ENCODE measurements at places on chromosomes 6 and 20.

DNA sequence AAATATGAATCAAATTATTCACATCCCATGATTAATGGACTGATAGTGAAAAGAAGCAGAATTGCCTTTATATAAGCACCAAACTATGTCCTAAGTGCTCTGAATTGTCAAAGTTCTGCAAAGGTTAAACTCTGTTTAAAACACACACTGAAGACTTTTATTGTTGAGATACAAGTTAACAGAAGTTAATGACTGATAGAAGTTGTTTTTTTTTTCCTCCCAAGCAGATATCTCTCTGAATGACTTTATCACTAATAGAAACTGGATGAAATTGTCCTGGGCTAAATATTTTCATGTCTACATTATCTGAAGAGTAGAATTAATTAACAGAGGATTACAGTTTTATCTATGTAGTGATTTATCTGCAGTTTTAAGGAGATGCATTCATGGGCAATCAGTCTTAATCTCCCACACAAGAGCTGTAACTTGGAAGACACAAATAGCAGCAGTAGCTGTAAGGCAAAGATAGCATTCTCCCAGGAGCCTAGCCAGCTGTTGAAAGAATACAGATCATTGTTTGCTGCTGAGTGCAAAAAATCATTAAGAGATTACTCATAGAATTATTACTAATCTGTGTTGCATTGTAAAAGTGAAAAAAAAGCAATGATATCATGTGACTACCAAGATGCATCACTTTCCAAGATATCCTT is 49.9 kb downstream of the BMP5 start:
- no peak for DNase-seq

- DNase-seq = no peak
These were observed 165.1 kb upstream of the PCSK2 start for GRCh38 chr20:17061715-17062114.

- no peak for DNase-seq
These were observed 152.6 kb downstream of the CDK19 start for GRCh38 chr6:110662490-110663211.

DNA sequence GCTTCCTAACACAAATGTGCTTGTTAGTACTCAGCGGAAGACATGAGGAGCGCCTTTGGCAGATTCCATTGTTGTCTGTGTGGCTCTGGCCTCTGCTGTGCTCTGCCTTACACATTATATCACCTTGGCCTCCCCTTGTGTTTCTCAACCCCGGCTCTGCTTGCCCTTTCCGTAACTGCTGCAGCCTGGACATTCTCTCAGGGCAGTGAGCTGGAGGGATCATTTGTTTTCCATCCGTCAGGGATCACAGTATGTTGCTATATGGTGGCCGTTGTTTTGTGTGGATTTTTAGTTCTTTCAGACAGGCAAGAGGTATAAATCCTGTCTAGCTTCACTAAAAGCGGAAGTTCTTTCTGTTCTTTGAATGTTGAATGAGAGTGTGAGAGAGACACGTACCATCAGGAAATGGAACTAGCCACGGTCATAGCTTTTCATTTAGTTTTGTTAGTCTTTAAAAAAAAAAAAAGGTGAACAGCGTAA is 175.1 kb downstream of the JARID2 start:
- DNase-seq = no peak

- DNase-seq = no peak
These were observed 244.8 kb downstream of the DLL1 start for GRCh38 chr6:170045981-170046667.

GRCh38 chr6:12039540-12040459 is 27.7 kb downstream of the HIVEP1 start:
- no peak for DNase-seq

- DNase-seq = no peak
These were observed 122.3 kb downstream of the KIF6 start for GRCh38 chr6:39602601-39603519.

All from stimulated activated CD4-positive, alpha-beta T cell treated with anti-CD3 and anti-CD28 coated beads, TNF-alpha, amount 100 ng/mL, for 1 hour (primary cell).